ENCODE measurements at places on chromosomes 1 and 21. TPM values are rescaled to one million over a fixed set of nuclear protein-coding genes. Genes with fewer than 3 reads are reported as not detected.
A peak's percentile ranks its signal among the peaks of the same experiment; 100 is the strongest.

GRCh38 chr21:38323721-38324531, 67.1 kb downstream of the KCNJ15 start:
- DNase-seq: no peak
- H3K27me3 ChIP-seq: no peaks in the 10 kb centered on the region
- H3K4me3 ChIP-seq: no peak overlapping the region

- peaks cover 86% of the 10 kb centered on the region for H3K27me3 ChIP-seq
- H3K27ac ChIP-seq: no peak within 1 kb of the TSS
- peak; percentile 77 for DNase-seq
- H3K4me1 ChIP-seq: no peaks in the 10 kb centered on the region
These were observed at the start of gene FOXD3 for GRCh38 chr1:63322114-63322943. Gene FOXD3, plus strand, starts transcription at chr1:63322567. Its CDS starts 492 bp downstream, at chr1:63323059.

DNA sequence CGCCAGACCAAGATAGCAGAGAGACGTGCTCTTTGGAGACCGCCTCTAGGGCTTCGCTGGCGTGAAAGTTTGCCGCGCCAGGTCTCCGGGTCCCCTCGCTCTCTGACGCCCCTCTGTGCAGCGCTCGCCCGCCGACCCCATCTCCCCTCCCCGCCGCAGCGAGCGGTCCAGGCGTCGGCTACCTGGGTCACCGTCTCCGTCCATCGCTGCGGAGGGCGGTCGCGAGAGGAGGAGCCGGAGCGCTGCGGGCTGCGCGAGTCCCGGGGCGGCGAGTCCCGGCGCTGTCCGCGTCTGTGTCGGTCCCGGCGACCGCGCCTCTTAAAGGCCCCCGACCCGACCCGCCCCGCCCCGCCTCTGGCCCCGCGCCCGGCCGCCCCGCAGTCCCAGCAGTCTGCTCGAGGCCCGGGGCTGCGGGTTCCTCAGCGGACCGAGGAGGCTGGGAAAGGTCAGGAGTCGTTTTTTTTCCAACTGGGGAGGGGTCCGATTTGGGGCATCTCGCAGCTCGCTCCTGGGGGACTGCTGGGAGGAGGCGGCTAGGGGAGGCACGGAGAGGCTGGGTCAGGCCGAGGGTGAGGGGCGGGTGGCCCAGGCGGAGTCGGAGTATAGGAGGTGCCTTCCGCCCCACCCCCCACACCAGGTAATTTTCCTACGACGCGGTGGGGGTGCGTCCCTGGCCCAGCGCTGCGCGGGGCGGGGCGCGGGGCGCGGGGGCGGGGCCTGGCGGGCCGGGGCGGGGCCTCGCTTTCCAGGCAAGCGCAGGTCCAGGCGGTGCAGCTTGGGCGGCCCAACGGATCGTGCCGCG, at the start of the genes FBXO2 and FBXO44:
TSS of gene FBXO2 (minus strand) at position 293 of the 802 bp plus-strand sequence. CDS start at position 204, 89 bp downstream.
TSS of gene FBXO44 (plus strand) at position 741 of the 802 bp plus-strand sequence. CDS start 959 bp downstream, outside the sequence.
- DNase-seq: no peak
- H3K27me3 ChIP-seq: peaks cover 23% of the 10 kb centered on the region
- H3K27ac ChIP-seq: no peak within 1 kb of the TSS
- H3K4me1 ChIP-seq: no peaks in the 10 kb centered on the region

DNA sequence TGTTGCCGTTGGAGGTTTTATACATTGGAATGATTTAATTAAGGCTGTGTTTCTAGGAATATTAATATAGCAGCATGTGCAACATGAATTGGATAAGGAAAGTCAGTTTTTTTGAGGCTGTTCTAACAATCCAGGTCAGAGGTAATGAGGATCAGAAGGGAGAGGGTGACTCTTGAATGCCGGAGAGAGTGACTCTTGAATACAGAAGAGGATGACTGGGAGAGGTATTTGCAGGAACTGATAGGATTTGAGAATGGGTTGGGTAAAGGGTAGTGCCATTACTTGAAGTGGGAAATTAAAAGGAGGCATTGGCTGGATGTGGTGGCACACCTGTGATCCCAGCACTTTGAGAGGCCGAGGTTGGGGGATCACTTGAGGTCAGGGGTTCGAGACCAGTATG, 55.6 kb upstream of the MACF1 start:
- H3K27ac ChIP-seq: no peak overlapping the region
- H3K27me3 ChIP-seq: no peaks in the 10 kb centered on the region
- no peak overlapping the region for H3K4me3 ChIP-seq
- H3K4me1 ChIP-seq: peaks cover 33% of the 10 kb centered on the region
- H3K36me3 ChIP-seq: no peaks in the 10 kb centered on the region
- DNase-seq: no peak

Gene RBM34
- polyA plus RNA-seq: 45.6 TPM

GRCh38 chr1:79496129-79496528, 489.6 kb upstream of the ADGRL4 start:
- H3K27ac ChIP-seq: no peak overlapping the region
- no peaks in the 10 kb centered on the region for H3K27me3 ChIP-seq
- no peaks in the 10 kb centered on the region for H3K36me3 ChIP-seq
- no peak for DNase-seq
- no peak overlapping the region for H3K4me3 ChIP-seq
- H3K4me1 ChIP-seq: no peaks in the 10 kb centered on the region

DNA sequence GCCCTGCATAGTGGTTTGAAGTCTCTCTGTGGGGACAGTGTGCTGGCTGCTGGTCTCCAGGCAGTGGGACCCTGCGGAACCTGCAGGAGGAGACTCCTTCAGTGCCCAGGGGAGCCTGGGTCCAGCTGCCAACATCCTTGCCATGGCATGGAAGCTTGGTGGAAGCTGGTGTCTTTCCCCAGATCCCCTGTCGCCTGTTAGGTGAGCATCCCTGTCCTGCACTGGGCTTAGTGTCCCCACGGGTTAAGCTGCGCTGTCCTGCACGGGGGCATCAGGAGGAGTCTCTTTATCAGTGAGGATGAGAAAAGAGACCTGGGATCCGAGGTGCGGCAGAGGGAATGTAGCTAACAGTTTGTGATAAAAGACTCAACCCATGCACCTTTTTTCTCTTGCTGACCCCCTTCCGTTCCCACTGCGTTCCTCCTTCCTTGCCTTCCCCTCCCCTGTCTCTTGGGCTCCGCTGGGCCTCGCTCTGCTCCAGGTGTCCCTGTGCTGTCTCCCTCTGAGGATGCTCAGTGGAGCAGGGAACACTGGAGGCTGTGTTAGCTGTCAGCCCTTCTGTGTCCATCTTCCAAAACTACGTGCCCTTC, 59.3 kb downstream of the SLC37A1 start:
- no peak for DNase-seq
- no peak overlapping the region for H3K4me3 ChIP-seq
- no peaks in the 10 kb centered on the region for H3K36me3 ChIP-seq
- no peaks in the 10 kb centered on the region for H3K4me1 ChIP-seq
- H3K27ac ChIP-seq: no peak overlapping the region
- H3K27me3 ChIP-seq: no peaks in the 10 kb centered on the region

Gene KIRREL1
- polyA plus RNA-seq: 7.5 TPM

DNA sequence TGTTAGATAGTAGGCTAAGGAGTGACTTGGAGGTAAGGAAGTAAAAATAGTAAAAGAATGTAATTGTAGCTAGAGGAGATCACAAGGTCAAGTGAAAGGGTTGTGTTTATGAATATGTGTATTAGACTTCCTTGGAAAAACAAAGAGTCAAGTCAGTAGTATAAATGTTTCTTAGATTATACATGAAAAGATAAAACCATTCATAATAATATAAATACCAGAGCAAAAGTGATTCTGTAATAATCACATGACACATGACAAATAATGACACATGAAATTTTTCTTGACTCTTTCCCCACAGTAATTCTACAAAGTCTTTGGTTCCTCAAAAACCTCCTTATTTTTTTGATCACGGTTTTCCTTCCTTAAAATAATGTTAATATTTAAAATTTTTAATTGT, 56.4 kb downstream of the IVNS1ABP start:
- H3K4me1 ChIP-seq: no peaks in the 10 kb centered on the region
- no peak for DNase-seq
- no peak overlapping the region for H3K27ac ChIP-seq
- H3K27me3 ChIP-seq: no peaks in the 10 kb centered on the region
- no peaks in the 10 kb centered on the region for H3K36me3 ChIP-seq

GRCh38 chr1:30657131-30658013, 66.0 kb downstream of the MATN1 start:
- no peak for DNase-seq
- H3K27ac ChIP-seq: no peak overlapping the region
- H3K4me3 ChIP-seq: no peak overlapping the region

- no peaks in the 10 kb centered on the region for H3K27me3 ChIP-seq
- H3K4me1 ChIP-seq: no peaks in the 10 kb centered on the region
- no peak overlapping the region for H3K27ac ChIP-seq
- no peak for DNase-seq
- H3K36me3 ChIP-seq: no peaks in the 10 kb centered on the region
These were observed 49.6 kb upstream of the KCTD3 start for GRCh38 chr1:215517441-215517891.

- H3K27ac ChIP-seq: no peak overlapping the region
- no peaks in the 10 kb centered on the region for H3K27me3 ChIP-seq
- no peak overlapping the region for H3K4me3 ChIP-seq
- no peak for DNase-seq
- no peaks in the 10 kb centered on the region for H3K4me1 ChIP-seq
These were observed 10.6 kb upstream of the RUNX1 start for GRCh38 chr21:35059742-35060141.

GRCh38 chr1:119139403-119139802, 1.1 kb downstream of the WARS2 start:
- DNase-seq: peak; percentile 26
- peaks cover 29% of the 10 kb centered on the region for H3K4me1 ChIP-seq
- peak overlapping the region; percentile 93 for H3K27ac ChIP-seq
- no peaks in the 10 kb centered on the region for H3K36me3 ChIP-seq

- no peaks in the 10 kb centered on the region for H3K27me3 ChIP-seq
- H3K36me3 ChIP-seq: no peaks in the 10 kb centered on the region
- no peak for DNase-seq
- peaks cover 21% of the 10 kb centered on the region for H3K4me1 ChIP-seq
These were observed 171.0 kb downstream of the ZZZ3 start for GRCh38 chr1:77511440-77511840.

Gene NR1I3
- not detected for polyA plus RNA-seq

DNA sequence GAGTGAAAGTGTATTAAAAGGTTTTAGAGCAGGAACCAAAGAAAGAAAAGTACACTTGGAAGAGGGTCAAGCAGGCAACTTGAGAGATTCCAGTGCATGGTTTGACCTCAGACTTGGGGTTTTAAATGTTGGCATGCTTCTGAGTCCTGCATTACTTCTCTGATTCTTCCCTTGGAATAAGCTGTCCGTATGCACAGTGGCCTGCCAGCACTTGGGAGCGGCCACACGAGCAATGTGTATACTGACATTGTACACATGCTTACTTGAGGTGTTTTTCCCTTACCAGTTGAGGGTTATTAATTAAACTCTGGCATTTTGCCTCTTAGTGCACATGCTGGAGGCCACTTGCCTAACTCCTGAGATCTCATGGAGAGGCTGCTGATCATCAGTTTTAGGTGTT, 786.6 kb upstream of the RGS18 start:
- no peaks in the 10 kb centered on the region for H3K36me3 ChIP-seq
- H3K4me1 ChIP-seq: no peaks in the 10 kb centered on the region
- H3K4me3 ChIP-seq: no peak overlapping the region

Gene TMEM61
- polyA plus RNA-seq: 0.91 TPM

DNA sequence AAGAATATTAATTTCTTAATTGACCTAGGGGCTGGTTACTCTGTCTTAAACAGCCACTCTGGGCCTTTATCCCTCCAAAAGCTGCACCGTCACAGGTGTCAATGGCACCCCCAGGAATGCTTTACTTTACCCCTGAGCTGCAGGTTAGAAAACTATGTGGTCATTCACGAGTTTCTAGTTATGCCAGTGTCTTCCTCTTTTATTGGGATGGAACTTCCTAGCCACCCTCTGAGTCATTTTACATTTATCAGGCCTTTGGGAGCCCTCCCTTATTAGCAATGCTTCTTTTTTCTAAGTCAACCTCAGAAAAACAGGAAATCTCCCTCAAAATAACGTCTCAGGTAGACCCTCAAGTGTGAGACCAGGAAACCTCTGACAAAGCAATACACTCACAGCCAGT, 59.4 kb upstream of the USH2A start:
- H3K27ac ChIP-seq: no peak overlapping the region
- H3K36me3 ChIP-seq: no peaks in the 10 kb centered on the region
- no peak for DNase-seq
- no peaks in the 10 kb centered on the region for H3K4me1 ChIP-seq
- no peaks in the 10 kb centered on the region for H3K27me3 ChIP-seq
- no peak overlapping the region for H3K4me3 ChIP-seq

- no peaks in the 10 kb centered on the region for H3K27me3 ChIP-seq
- no peak overlapping the region for H3K27ac ChIP-seq
- H3K4me3 ChIP-seq: no peak overlapping the region
- no peaks in the 10 kb centered on the region for H3K4me1 ChIP-seq
These were observed 2.9 kb upstream of the OR2M3 start for GRCh38 chr1:248194117-248194516.

Gene FAM72A
- 2.3 TPM for polyA plus RNA-seq

DNA sequence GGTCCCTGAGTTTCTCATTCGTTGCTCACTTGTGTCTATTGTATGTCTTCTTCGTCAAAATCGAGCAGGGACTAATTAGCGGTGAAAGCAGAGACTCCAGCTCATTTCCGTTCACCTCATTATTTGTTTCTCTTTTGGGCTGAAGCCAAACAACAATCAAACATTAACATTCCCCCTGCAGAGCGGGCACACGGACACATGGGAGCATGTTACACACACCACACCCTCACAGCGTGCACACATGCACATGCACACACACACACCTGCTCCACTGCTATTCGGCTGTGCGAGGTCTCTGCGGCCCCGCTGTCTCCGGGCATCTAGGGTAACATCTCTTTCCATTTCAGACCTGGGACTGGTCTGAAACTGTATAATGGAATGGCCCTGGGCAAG, 58.5 kb upstream of the LRRC8D start:
- H3K27me3 ChIP-seq: no peaks in the 10 kb centered on the region
- no peak for DNase-seq
- no peak overlapping the region for H3K4me3 ChIP-seq

DNA sequence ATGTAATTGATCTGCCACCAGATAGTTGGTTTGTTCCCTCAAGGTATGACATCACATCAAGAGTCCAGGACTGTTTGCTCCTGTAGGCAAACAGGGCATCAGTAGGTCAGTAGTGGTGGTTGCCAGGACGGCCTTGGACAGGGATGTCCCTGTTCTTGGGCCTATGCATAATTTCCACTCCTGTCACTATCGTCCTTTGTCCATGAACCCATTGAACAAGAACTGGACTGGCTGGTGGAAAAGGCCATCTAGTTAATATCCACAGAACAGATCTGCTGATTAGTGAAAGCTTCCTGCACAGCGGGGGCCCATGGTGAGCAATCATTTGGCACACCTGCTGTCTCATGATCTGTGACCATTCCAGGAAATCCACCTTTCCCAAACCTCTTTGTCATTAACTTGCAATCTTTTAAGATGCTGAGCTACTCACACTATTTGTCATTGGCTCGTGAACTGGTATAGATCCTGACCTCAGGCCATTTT, 12.4 kb upstream of the BSDC1 start:
- no peaks in the 10 kb centered on the region for H3K36me3 ChIP-seq
- H3K4me3 ChIP-seq: no peak overlapping the region
- no peaks in the 10 kb centered on the region for H3K27me3 ChIP-seq
- DNase-seq: no peak
- H3K27ac ChIP-seq: no peak overlapping the region

Gene CLIC6
- polyA plus RNA-seq: 15.1 TPM

DNA sequence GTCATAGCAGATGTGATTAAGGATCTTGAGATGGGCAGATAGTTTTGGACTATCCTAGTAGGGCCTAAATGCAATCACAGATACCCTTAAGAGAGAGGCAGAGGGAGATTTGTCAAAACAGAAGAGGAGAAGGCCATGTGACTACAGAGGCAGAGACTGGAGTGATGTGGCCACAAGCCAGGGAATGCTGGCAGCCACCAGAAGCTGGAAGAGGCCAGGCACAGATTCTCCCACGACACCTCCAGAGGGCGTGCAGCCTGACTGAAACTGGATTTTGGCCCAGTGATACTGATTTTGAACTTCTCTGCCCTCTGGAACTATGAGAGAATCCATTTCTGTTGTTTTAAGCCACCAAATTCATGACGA, 52.1 kb upstream of the EPS8L3 start:
- no peak for DNase-seq
- no peaks in the 10 kb centered on the region for H3K27me3 ChIP-seq
- H3K36me3 ChIP-seq: no peaks in the 10 kb centered on the region
- H3K27ac ChIP-seq: no peak overlapping the region

All from lung (tissue), 17 donors.